HEK293T (cell line): ENCODE measurements at places on chromosomes 2 and 18.

DNA sequence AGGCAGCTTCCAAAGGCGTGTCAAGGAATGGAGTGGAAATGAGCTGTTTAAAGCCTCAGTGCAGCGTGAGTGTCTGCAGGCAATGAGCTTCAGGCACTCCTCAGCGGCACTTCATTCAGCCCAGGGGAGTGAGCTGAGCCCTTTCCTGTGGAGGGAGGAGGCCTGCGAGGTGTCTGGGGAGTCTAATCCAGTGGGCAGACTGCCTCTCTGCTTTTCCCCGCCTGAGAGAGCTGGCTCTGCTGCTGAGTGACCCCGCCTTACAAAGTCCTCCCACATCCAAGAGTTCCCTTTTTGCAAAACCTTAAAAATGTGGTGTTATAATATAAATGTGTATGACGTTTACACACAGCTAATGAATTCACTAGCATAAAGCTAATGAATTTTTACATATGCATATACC, 7.0 kb upstream of the LDLRAD4 start:
- no peak for DNase-seq

- DNase-seq, result peak; percentile 76
Observed at GRCh38 chr2:85390941-85391669, 19.1 kb downstream of the CAPG start.

DNA sequence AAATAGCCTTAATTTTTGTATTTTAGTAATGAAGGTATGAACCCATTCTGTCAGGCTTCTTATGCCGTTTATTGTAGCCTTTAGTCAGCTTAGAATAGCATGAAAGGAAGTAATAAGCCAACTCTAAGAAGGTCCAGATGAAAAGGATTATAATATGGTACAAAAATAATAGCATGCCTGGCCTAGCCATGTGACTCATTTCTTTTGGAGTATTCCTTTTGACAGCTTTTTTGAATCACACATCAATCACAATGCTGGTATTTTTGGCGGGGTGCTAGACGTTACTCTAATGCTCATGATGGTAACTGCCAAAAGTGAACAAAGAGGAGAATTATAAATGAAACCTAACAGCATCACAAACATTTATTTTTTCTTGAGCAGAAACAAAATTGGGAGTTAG, 19.9 kb downstream of the FMNL2 start:
- DNase-seq, result no peak

- no peak for DNase-seq
Observed at GRCh38 chr18:13455960-13456481, 237.5 kb downstream of the LDLRAD4 start.

GRCh38 chr2:23707096-23707495, 219.8 kb downstream of the ATAD2B start:
- DNase-seq, result no peak

DNA sequence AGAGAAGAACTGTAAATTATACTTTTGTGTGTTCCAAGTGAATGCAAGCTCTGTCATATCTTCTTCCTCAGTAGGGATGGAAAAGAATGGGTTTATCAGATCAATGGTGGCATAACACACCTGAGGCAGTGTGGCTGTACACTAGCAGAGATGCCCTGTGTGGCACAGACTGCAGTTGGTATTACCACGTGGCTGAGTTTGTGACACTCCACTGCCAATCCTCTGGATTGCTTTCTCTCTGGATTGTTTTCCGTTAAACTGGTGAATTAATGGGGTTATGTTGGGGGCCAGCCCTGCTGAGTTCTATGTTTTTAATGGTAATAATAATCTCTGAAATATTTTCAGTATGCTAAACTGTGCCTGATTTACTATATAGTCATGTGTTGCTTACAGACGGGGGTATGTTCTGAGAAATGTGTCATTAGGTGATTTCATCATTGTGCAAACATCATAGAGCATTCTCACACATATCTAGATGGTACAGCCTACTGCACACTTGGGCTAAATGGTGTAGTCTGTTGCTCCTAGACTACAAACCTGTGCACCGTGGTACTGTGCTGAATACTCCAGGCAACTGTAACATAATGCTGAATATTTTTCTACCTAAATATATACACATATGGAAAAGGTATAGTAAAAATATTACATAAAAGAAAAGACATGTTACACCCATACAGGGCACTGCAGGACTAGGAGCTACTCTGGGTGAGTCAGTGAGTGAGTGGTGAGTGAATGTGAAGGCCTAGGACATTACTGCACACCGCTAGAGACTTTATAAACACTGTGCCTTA, 84.7 kb upstream of the ST6GAL2 start:
- no peak for DNase-seq

DNA sequence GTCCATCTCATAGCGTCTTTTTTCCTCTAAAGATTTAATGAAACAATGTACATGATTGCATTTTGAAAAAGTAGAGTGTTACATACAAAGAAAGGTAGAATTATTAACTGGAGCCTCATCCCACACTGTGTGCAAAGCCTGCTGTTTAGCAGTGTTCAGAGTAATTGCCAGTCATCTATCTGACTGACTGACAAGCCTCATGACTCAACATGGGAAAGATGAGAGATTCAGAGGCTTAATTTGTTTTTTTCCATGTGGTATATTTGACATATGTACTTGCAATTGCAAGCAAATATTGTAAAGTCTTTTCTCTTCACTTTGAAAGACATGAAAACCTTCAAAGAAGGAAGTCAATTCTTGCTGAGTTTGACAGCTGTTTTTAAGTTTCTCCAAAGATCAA, 14.7 kb downstream of the PCARE start:
- no peak for DNase-seq

DNA sequence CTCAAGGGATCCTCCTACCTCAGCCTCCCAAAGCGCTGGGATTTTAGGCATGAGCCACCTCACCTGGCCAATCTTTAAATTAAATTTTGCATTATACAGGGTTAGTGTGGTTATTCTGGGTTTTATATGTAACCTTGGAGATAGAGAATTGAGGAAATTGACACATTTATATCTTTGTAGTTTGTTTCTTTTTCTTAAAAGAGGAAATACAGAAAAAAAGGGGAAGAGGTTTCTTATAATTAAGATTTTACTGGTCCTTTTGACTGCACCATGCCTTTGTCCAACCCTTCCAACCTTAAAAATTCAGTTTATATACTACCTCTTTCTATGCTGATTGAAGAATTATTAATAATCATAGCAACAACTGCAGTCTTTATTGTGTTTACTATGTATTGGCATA, 210.1 kb upstream of the STON1 start:
- no peak for DNase-seq

DNA sequence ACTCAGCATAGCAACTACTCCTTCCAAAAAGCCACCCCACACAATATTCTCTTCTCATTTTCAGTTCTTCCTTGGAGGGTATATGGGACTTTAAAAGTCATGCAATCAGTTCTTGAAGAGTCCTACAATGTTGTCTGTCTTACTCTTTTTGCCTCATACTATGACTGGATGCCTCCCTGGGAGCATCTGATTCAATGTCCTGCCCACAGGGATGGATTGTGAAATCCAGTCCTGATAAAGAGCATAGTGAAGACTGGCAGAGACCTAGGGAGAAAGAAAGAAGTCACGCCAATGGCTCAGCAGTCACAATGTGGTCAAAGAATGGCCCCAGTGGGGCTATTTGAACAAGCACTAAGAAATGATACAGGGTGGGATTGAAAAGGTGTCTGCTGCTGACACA, 155.1 kb upstream of the SERPINE2 start:
- no peak for DNase-seq

DNA sequence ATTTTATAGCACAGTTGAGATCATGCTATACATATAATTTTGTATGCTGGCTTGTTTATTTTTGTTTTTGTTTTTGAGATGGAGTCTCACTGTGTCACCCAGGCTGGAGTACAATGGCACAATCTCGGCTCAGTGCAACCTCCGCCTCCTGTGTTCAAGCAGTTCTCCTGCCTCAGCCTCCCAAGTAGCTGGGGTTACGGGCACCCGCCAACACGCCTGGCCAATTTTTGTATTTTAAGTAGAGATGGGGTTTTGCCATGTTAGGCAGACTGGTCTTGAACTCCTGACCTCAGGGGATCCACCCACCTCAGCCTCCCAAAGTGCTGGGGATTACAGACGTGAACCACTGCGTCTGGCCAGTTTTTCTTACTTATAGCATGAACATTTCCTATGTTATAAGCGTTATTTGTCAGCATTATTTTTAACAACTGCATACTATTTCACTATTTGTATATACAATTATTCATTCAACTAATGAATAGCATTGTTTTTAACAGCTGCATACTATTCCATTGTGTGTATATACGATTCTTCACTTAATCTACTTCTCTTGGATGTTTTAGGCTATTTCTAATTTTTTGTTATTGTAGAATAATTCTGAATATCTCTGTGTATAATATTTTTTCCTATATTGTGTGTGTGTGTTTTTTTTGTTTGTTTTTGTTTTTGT, 3.5 kb downstream of the EHD3 start:
- DNase-seq, result no peak

GRCh38 chr2:46377101-46377581, 79.9 kb downstream of the EPAS1 start:
- no peak for DNase-seq

DNA sequence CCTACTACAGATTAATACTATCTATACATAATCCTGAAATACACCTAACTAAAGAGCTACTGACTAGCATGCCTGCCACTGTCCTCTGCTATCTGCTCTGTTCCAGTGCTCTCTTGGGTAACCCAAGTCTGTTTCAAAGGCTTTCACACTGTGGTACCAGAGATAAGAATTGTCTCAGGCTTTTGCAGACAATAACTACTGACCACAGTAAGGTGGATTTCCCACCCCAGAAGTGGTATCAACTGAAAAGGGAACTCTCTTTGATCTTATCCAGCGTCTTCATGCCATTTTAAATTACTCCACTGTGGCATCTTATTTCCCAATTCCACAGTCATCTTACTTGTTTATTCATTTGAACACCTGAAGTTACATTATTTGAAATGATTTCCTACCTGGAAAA, 190.2 kb downstream of the IKZF2 start:
- DNase-seq, result no peak

GRCh38 chr18:37253394-37254235, 312.0 kb downstream of the CELF4 start:
- peak; percentile 98 for DNase-seq

GRCh38 chr2:70861777-70862625, 26.4 kb upstream of the CD207 start:
- peak; percentile 92 for DNase-seq

GRCh38 chr18:986051-986450, 81.4 kb downstream of the ADCYAP1 start:
- no peak for DNase-seq

GRCh38 chr18:37565977-37566478, 430 bp upstream of the CELF4 start:
- peak; percentile 93 for DNase-seq

DNA sequence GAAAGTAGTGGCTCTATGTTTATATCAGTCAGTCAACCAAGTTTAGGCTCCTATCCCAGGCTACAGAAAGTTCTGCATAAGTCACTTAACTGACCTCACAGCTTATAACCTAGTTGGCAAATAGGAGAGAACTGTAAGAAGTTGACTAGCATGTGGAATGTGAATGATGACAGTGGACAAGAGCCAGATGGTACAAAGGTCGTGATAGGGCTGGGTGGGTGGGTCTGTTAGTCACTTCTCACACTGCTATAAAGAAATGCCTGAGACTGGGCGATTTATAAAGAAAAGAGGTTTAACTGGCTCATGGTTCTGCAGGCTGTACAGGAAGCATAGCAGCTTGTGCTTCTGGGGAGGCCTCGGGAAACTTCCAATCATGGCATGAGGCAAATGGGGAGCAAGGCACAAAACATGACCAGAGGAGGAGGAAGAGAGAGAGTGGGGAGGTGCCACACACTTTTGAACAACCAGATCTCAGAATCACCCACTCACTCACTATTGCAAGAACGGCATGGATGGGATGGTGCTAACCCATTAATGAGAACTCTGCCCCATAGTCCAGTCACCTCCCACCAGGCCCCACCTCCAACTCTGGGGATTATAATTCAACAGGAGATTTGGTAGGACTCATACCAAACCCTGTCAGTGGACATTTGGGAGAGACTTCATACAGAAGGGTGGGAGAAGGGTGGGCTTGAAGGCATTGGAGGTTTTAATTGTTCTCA, 68.8 kb downstream of the LTBP1 start:
- DNase-seq, result no peak

DNA sequence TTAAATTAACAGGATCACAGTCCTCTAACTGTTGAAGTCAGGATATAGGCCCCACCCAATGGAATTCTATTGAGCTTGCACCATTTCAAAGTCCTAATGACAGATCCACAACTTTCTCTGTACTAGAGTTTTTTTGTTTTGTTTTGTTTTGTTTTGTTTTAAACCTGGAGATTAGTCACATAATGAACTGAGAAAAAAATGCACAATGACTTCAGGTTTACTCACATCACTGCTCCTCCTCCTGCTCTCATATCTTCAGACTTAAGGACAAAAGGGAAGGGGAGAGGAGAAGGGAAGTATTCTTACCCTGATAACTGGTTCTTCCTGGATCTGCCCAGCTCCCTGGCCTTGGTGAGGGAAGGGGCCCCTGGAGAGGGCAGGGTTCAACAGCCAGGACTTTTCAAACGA, 208.2 kb upstream of the EPHA4 start:
- no peak for DNase-seq
